ENCODE measurements at places on chromosomes 4 and X.
A peak's percentile ranks its signal among the peaks of the same experiment; 100 is the strongest.

- no peaks in the 10 kb centered on the region for H3K4me1 ChIP-seq
- no peaks in the 10 kb centered on the region for H3K36me3 ChIP-seq
- no peak for DNase-seq
- no peaks in the 10 kb centered on the region for H3K27me3 ChIP-seq
Measured at GRCh38 chr4:122652379-122652778, 31.5 kb upstream of the IL21 start.

DNA sequence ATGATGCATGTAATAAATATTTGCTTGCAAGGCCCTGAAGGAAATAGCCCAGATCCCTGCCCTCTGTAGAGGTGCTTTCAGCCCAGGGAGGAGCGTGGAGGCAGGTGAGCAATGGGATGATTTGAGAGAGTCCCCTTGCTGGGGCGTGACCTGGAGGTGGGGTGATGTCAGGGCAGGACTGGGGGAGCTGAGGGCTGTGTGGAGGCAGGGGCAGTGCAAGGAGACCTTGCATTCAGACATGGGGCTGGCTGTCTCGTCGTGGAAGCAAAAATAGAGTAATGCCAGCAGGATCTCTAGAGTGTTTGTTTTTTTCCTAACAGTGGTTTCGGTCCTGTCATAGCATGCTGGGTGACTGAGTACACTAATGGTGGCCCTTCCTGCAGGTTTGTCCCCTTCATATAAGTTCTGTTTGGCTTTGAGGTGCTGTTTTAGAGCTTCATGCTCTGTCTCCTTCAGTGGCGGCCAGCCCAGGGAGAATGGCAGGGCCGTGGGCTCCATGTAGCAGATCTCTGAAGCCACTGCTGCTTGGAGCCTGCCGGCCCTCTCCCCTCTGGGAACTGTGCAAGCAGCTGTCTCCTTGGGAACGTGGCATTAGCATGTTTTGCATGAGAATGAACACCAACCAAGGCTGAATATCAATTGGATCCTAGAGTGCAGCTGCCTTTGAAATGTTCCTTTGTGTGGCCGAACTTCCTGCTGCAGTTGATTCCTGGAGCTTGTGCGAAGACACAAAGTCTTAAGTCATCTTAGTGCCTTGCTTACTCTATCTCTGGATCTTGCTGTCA, 39.3 kb upstream of the CLDN34 start:
- H3K36me3 ChIP-seq: no peaks in the 10 kb centered on the region
- no peak for DNase-seq
- H3K27ac ChIP-seq: no peak overlapping the region
- H3K4me3 ChIP-seq: no peak overlapping the region

GRCh38 chr4:188606635-188607034, 467.4 kb downstream of the TRIML1 start:
- H3K4me3 ChIP-seq: no peak overlapping the region
- no peaks in the 10 kb centered on the region for H3K27me3 ChIP-seq

- H3K4me1 ChIP-seq: peaks cover 15% of the 10 kb centered on the region
- DNase-seq: no peak
- no peak overlapping the region for H3K4me3 ChIP-seq
- H3K27ac ChIP-seq: no peak overlapping the region
- no peaks in the 10 kb centered on the region for H3K36me3 ChIP-seq
Measured at GRCh38 chr4:38222892-38223291, 262.7 kb downstream of the PTTG2 start.

DNA sequence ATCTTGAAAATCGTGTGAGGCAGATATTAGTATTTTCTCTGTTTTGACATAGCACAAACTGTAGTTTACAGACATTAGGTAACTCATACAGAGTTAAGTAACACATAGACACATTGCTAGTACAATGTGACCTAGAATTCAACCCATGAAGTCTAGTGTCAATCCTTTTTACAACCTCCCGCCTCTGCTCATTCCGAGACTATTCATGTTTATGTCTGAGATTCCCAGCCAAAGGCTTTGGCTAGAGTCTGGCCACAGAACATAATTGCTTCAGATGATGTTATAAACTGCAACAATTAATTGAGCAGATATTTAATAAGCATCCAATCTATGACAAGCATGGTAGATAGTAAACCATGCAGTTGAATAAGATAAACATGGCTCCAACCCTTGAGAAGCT, 841.0 kb downstream of the STIM2 start:
- H3K27me3 ChIP-seq: no peaks in the 10 kb centered on the region
- H3K27ac ChIP-seq: no peak overlapping the region
- no peaks in the 10 kb centered on the region for H3K4me1 ChIP-seq
- H3K4me3 ChIP-seq: no peak overlapping the region
- no peak for DNase-seq
- no peaks in the 10 kb centered on the region for H3K36me3 ChIP-seq

GRCh38 chrX:103687696-103688201, 1.2 kb upstream of the MORF4L2 start:
- H3K4me1 ChIP-seq: peaks cover 9% of the 10 kb centered on the region
- peak overlapping the region; percentile 73 for H3K4me3 ChIP-seq
- no peaks in the 10 kb centered on the region for H3K27me3 ChIP-seq
- peaks cover 16% of the 10 kb centered on the region for H3K36me3 ChIP-seq

- DNase-seq: no peak
- no peak overlapping the region for H3K4me3 ChIP-seq
- no peaks in the 10 kb centered on the region for H3K27me3 ChIP-seq
Measured at GRCh38 chr4:57051524-57051923, 58.7 kb downstream of the IGFBP7 start.

- no peak for DNase-seq
- no peaks in the 10 kb centered on the region for H3K27me3 ChIP-seq
- H3K36me3 ChIP-seq: no peaks in the 10 kb centered on the region
- no peak overlapping the region for H3K27ac ChIP-seq
- no peak overlapping the region for H3K4me3 ChIP-seq
- H3K4me1 ChIP-seq: peaks cover 1% of the 10 kb centered on the region
Measured at GRCh38 chr4:151801547-151802516, 41.0 kb upstream of the GATB start.

- H3K27ac ChIP-seq: peak overlapping the region; percentile 93
Measured at GRCh38 chr4:10114607-10115006, 2.0 kb downstream of the WDR1 start.

- H3K36me3 ChIP-seq: no peaks in the 10 kb centered on the region
- no peak overlapping the region for H3K4me3 ChIP-seq
- no peaks in the 10 kb centered on the region for H3K27me3 ChIP-seq
- H3K4me1 ChIP-seq: no peaks in the 10 kb centered on the region
- DNase-seq: no peak
- no peak overlapping the region for H3K27ac ChIP-seq
Measured at GRCh38 chr4:122602277-122603142, 18.4 kb downstream of the IL21 start.

DNA sequence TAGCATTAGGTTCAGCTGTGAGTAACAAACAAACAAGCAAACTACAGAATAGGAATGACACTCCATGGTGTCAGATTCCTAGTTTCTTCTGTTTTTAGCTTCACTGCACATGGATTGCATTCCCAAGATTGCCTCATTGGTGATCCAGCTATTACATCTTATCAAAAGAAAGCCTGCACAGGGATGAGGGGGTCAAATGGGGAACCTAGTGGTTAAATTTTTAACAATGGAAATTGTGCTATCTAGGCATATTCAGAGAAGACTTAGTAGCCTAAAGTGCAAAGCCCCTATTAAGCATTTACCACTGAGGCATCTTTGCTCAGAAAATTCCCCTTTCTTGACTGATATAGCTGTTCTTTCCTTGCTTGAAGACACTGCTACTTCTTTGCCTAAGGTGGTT, 3.9 kb upstream of the TTC29 start:
- no peak overlapping the region for H3K4me3 ChIP-seq
- peaks cover 7% of the 10 kb centered on the region for H3K4me1 ChIP-seq
- no peaks in the 10 kb centered on the region for H3K36me3 ChIP-seq
- no peak overlapping the region for H3K27ac ChIP-seq
- no peak for DNase-seq
- H3K27me3 ChIP-seq: no peaks in the 10 kb centered on the region

GRCh38 chr4:95161781-95162469, 386.8 kb downstream of the UNC5C start:
- DNase-seq: no peak
- no peak overlapping the region for H3K27ac ChIP-seq
- H3K27me3 ChIP-seq: no peaks in the 10 kb centered on the region
- H3K4me3 ChIP-seq: no peak overlapping the region

DNA sequence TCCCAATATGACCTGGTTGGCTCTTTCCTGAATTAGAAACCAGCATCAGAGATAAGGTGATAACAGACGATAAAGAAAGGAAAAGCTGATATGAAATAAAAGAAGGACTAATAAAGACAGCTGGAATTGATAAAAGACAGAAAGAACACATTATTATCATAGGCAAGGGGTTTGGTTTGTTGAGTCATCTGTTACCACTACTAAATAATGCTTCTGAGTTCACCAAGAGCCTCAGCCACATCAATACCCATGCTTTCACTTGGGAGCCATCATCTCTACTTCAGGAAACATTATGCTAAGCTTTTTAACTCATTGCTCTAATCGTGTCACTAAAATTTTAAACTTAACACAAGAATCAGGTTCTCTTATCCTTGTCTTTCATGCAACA, 27.6 kb downstream of the ANXA5 start:
- no peaks in the 10 kb centered on the region for H3K4me1 ChIP-seq
- H3K27ac ChIP-seq: no peak overlapping the region
- H3K27me3 ChIP-seq: no peaks in the 10 kb centered on the region
- no peaks in the 10 kb centered on the region for H3K36me3 ChIP-seq
- H3K4me3 ChIP-seq: no peak overlapping the region
- DNase-seq: no peak

DNA sequence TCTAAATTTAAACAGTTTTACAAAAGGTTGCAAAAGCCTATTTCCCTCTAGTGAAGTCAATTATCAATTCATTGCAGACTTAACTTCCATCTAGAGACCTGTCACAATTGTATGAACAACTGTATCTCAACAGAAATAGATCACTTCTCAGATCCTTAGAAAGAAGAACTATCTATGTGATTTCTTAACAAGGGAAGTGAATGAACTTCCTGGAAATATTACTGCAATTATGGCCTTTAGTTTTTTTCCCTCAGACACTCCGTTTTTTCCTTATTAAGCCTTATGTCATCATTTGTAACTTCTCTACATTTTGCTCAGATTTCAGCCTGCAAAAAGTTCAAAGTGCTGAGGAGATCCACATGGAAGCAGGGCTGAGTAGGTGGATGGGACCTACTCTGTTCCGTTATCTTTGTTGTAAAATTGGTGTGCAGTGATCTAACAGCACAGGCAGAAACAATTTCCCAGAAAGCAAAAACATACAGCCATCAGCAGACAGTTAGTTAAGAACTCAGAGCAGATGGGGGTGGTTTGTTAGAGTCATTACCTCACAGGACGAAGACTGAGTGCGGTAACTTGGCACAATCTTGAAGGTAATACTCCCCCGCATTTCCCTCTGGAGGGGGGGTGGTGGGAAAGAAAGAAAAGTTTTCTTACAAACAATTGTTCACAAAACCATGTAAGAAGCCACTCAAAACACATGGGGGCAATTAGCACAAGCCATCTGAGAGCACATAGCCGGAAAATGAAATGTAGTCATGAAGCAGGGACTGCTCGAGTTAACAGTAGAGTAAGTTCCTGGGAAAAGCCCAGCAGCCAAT, 112.3 kb downstream of the NYX start:
- H3K4me1 ChIP-seq: no peaks in the 10 kb centered on the region
- H3K4me3 ChIP-seq: no peak overlapping the region
- DNase-seq: no peak

- H3K4me1 ChIP-seq: no peaks in the 10 kb centered on the region
- H3K36me3 ChIP-seq: no peaks in the 10 kb centered on the region
- no peak overlapping the region for H3K4me3 ChIP-seq
- no peak for DNase-seq
- no peaks in the 10 kb centered on the region for H3K27me3 ChIP-seq
- no peak overlapping the region for H3K27ac ChIP-seq
Measured at GRCh38 chr4:7632341-7632740, 197.6 kb upstream of the PSAPL1 start.

DNA sequence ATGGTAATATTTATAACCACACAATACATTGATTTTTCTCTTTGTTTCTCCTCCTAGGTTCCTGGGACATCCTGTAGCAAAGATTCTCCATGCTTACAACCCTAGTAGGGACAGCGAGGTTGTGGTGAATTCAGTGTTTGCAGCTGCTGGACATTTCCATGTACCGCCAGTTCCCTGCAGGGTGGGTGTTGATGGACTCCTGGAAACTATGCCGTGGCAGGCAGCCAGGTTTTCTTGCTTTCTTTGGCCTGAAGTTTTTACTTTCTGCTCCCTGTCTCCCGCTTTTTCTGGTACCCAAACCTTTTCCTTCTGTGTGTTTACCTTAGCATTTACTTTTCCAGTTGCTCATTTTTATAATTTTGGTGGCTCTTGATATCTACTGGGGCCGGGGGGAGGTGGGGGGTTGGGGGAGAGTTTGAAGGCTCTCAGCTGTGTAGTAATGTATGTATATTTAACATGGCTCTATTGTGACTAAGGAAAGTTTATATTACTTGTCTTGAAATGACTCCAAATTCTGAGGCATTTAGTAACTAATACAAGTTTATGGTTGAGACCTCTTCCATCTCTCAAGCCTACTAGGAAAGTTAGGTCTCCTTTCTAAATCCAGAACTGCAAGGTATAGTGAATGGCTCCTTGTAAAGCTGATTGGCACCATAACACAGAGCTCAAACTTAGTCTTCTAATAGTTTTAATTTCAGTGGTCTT, 89.7 kb downstream of the TMEM131L start:
- no peaks in the 10 kb centered on the region for H3K27me3 ChIP-seq
- peaks cover 35% of the 10 kb centered on the region for H3K4me1 ChIP-seq
- H3K4me3 ChIP-seq: no peak overlapping the region
- peak overlapping the region; percentile 86 for H3K27ac ChIP-seq

Measured in gastrocnemius medialis (tissue), 4 donors.